ENCODE measurements at places on chromosomes 6 and 20.

DNA sequence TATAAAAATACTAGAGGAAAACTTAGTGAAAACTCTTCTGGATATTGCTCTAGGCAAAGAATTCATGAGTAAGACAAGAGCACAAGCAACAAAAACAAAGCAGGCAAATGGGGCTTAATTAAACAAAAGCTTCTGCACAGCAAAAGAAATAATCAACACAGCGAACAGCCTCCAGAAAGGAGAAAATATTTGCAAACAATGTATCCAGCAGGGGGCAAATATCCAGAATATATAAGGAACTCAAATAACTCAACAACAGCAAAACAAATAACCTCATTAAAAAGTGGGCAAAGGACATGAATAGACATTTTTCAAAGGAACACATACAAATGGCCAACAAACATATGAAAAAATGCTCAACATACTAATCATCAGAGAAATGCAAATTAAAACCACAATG, 17.1 kb upstream of the HECA start:
- DNase-seq = no peak

DNA sequence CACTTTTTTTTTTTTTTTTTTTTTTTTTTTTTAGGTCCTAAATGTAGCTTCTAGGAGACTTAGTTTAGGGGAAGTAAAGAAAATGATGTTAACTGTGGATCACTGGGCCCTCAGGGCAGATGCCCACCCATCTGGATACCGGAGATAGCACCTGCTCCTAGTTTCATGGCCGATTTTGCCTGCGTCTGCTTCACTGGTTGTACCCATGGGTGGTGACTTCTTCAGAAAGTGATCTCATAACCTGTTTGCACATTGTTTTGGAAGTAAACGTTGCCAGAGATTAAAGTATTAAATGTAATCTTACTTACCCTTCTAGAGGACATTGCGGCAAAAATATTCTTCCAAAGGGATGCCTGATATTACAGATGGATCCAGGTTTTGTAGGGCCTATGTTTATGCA, 79.8 kb upstream of the SGK1 start:
- no peak for DNase-seq

DNA sequence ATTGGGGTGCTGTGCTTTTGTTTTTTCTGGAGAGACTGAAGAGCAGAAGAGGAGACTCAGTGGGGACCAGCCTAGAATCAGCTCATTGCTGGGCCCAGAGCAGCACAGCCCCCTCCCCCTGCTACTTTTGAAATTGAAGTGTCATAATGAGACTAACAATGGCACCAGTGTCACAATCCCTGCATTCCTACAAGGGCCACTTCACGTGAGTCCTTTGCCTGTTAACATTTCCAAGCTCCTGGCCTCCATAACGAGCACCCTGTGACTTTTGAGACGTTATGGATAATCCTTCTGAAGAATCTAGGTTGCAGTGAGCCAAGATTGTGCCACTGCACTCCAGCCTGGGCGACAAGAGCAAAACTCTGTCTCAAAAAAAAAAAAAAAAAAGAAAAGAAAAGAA, 41.7 kb downstream of the CNBD2 start:
- DNase-seq = no peak

- no peak for DNase-seq
These were observed 567.4 kb upstream of the CITED2 start for GRCh38 chr6:139941826-139942225.

DNA sequence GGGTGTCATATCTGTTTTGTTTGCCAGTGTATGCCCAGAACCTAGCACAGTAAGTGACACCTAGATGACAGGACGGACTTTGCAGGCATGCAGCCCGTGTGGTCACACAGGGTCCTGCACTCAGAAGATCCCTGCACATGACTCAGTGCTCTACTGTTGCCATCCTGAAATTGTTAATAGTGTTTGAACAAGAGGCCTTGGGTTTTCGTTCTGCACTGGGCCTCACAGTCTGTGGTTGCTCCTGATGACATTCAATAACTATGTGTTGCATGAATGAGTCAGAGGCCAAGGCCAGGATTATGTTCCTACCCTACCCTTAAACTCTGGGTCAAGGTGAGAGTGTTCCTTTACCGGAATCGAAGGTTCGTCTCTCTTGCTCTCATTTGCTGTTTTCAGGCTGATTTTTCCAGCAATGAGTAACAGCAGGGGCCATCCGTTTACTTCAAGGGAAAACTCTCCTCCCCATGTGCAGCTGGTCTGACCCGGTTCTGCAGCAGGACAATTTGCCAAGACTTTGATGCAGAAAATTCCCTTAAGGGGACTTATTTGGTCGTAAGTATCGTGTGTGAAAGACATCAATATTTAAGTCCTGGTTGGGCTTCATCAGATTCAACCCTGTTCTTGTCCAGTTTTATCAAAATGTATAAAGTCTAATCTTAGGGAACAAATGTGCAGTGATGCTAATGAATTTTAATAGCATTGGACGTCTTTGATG, 13.0 kb upstream of the PFDN4 start:
- no peak for DNase-seq

GRCh38 chr6:118669561-118669960, 18.2 kb upstream of the CEP85L start:
- DNase-seq = no peak

DNA sequence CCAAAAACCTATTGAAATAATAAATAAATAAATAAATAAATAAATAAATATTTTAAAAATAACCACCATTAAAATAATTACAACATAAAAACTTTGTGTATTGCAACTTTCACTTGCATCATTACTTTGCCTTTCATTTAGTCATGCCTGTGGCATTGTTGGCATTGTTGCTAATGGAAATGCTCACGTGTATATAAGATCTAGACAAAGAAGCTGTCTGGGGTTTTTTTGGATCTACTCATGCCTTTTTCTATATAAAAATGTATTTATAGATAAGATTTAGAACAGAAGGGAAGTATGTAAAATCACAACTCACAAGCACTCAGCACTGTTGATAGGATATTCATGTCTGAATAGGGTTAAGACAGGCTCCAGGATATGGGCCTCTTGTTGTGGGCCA, 27.9 kb downstream of the GFRA4 start:
- DNase-seq = no peak

- peak; percentile 30 for DNase-seq
These were observed 155.6 kb upstream of the SNX9 start for GRCh38 chr6:157667211-157668008.

DNA sequence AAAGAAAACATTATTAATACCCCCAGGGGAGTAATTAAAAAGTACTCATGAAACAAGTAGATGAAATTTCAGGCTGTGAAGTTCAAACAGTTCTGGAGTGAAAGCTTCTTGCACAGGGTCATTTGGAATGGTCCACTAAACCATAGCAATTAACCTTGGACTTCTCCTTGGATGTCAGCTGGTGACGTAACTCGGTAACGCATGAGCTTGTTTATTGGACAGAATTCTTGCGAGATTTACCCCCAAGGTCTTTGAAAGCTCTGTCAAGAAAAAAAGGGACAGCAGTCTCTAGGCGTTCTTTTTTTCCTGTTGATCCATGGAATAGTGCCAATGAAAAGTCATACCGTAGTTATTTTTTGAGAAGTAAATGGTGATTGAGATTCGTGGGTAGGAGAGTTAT, 2.2 kb downstream of the CD83 start:
- DNase-seq = no peak

Data from stimulated activated CD4-positive, alpha-beta T cell treated with anti-CD3 and anti-CD28 coated beads, TNF-alpha, amount 100 ng/mL, for 1 hour (primary cell).